ENCODE measurements at places on chromosomes 3 and 15. TPM values are rescaled to one million over a fixed set of nuclear protein-coding genes. Genes with fewer than 3 reads are reported as not detected.
A peak's percentile ranks its signal among the peaks of the same experiment; 100 is the strongest.

DNA sequence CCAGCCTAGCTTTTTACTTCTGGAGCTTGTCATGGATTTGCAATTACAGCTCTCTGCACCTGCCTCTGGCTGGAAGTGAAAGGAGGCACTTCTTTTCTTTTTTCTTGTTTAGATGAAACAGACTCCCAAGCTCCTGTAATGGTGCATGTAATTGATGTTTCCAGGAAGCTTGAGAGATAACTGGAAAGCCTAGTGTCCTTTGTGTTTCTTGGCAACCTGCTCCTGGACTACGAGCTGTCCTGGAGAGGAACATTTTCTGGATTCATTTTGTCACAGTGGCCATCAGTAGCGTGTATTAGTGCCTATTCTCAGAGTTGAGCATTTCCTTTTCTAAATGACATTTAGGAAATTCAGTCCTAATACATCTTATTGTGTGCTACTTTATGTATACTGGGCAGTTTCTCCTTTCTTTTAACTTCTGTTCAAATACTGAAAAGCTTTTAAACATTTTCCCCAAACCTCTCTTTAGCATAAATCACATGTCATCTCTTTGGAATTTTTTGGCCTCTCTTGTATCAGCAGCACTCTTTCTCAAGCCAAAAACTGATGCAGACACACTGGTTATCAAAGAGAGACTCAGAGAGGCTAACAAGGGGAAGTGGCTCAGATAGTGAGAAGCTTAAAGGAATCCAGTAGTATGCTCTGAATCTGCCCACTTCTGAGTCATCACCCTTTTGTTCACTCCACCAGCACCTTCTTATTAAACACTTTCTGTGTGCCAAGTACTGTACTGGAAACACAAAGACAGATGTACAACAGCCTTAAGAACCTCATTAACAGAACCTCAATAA is 62.6 kb upstream of the SLC2A2 start:
- H3K27ac ChIP-seq = no peak overlapping the region
- H3K36me3 ChIP-seq = peaks cover 15% of the 10 kb centered on the region
- peaks cover 6% of the 10 kb centered on the region for H3K4me1 ChIP-seq
- H3K27me3 ChIP-seq = no peaks in the 10 kb centered on the region
- DNase-seq = no peak

DNA sequence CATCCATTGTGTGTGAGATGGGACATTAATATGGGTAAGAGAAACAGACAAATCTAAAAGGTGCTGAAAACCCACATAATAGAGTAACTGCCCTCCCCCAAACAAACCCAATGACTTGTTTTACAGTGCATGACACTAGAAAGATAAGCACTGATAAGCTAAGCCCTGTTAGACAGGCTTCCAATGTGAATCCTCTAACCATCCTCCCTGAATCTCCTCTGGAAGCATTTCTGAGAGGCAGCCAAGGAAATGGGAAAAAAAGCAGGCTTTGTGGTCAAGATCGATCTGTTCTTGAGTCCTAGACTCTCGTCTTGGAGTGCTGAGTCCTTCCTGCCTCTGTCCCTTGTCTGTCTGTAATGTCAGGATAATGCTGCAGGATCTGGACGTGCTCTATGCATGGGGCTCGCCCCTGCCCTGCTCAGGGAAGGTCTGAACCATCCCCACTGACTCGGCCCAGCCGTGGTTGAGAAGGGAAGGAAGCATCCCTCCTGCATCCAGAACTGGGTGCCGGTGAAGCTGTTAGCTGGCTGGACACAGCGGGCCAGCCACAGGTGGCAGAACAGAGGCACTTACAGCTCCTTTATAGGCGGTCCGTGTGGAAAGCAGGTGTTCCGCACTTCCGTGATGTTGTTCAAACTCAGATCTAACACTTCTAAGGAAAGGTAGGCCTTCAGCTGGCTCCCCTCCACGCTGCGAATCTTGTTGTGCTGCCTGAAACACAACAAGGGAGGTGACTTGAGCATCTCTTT is 84.1 kb downstream of the LRIG1 start:
- peaks cover 66% of the 10 kb centered on the region for H3K4me1 ChIP-seq
- H3K27ac ChIP-seq = peak overlapping the region; percentile 91
- H3K36me3 ChIP-seq = no peaks in the 10 kb centered on the region
- no peak for DNase-seq
- H3K27me3 ChIP-seq = no peaks in the 10 kb centered on the region
- H3K4me3 ChIP-seq = no peak overlapping the region

DNA sequence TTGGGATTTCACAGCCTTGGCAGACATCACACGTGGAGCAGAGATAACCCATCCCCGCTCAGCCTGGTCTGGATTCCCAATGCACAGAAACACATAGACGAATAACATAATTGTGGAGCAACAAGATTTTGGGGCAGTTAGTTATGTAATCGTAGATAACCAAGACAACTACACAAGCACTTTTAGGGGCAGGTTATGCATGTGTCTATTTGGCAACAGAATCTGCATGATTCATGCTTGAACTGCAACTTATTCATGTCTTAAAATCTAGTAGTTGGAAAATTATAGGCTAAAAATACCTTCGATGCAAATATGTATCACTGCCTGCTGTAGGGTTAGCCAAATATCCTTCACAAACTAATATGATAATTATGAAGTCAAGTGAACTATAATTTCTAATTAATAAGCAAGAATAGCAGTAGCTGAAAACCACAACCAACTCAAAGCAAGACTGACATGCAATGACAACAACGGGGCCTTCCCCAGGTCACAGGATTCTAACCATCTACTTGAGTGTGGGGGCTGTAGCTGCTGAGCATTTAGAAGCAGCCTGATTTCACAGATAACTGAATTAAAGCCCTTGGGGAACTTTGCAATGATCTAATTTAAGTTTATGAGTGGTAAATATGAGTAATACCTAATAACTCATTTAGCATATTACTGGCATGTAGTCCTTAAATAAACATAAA is 31.1 kb downstream of the DGKG start:
- no peak overlapping the region for H3K4me3 ChIP-seq
- no peaks in the 10 kb centered on the region for H3K27me3 ChIP-seq
- no peak overlapping the region for H3K27ac ChIP-seq

GRCh38 chr3:133927540-133928066 is 31.9 kb upstream of the RAB6B start:
- DNase-seq = no peak
- peak overlapping the region; percentile 28 for H3K4me3 ChIP-seq
- H3K27ac ChIP-seq = no peak overlapping the region
- H3K27me3 ChIP-seq = peaks cover 2% of the 10 kb centered on the region
- no peaks in the 10 kb centered on the region for H3K36me3 ChIP-seq

- no peaks in the 10 kb centered on the region for H3K27me3 ChIP-seq
- no peak for DNase-seq
- no peaks in the 10 kb centered on the region for H3K36me3 ChIP-seq
- no peak overlapping the region for H3K27ac ChIP-seq
Measured at GRCh38 chr3:197428117-197428801, 127.5 kb downstream of the BDH1 start.

DNA sequence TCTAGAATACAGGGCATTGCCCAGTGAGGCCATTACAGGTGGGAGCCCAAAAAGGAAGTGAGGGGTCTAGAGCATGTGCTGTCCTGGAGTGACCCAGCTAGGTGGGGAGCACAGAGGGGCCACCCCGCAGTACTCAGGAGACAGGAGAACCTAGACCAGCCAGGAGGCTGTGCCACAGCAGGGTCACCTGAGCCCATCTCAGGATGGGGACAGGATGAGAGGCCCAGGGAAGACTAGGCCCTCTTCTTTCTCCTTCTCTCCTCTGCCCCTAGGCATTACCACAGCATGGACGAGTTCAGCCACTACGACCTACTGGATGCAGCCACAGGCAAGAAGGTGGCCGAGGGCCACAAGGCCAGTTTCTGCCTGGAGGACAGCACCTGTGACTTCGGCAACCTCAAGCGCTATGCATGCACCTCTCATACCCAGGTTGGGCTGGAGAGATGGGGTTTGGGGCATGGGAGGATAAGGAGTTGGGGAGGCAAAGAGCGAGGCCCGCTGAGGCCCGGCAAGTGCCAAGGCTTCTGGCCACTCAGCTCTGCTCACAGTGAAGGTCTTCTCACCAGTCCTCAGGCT is 20.6 kb downstream of the LOXL1 start:
- DNase-seq = no peak
- peaks cover 12% of the 10 kb centered on the region for H3K4me1 ChIP-seq
- peaks cover 3% of the 10 kb centered on the region for H3K36me3 ChIP-seq
- H3K27me3 ChIP-seq = no peaks in the 10 kb centered on the region
- H3K4me3 ChIP-seq = no peak overlapping the region
- no peak overlapping the region for H3K27ac ChIP-seq

DNA sequence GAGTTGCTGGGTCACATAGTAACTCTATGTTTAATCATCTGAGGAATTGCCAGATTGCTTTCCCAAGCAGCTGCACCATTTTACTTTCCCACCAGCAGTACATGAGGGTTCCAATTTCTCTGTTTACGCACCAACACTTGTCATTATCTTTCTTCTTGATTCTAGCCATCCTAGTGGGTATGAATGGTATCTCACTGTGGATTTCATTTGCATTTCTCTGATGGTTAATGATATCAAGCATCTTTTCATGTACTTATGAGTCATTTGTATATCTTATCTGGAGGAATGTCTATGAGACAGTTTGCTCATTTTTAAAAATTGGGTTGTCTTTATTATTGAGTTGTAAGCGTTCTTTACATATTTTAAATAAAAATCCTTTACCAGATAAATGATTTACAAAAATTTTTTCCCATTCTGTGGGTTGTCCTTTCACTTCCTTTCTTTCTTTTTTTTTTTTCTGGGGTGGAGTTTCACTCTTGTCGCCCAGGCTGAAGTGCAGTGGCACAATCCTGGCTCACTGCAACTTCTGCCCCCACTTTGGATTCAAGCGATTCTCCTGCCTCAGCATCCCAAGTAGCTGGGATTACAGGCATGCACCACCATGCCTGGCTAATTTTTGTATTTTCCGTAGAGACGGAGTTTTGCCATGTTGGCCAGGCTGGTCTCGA is 8.9 kb upstream of the SGO1 start:
- no peaks in the 10 kb centered on the region for H3K36me3 ChIP-seq
- DNase-seq = no peak
- H3K27ac ChIP-seq = no peak overlapping the region
- H3K4me1 ChIP-seq = no peaks in the 10 kb centered on the region

DNA sequence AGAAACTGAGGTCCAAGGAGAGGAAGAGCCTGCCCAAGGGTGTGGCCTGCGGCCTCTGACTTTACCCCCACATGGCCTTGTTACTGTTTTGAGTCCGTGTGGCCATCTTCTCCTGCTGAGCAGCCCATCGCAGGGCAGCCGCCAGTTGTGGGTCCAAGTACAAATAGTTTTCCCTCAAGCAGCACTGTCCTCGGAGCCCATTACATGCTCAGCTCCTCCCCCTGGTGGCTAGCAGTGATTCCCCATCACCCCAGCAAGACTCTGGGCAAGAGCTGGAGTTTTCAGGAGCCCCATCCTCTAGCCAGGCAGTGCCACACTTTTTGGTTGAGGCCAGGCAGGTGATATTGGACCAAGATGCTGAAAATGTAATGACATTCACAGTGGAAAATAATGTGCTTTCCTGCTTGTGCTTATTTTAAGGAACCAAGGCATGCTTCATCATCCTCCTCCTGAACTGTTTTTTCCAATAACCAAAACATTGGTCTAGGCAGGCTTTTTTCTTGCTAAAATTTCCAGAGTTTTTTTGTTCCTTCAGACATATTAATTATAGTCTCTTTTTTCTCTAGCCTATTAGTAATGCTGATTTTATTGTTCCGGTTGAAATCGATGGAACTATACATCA is 23.2 kb upstream of the VILL start:
- no peaks in the 10 kb centered on the region for H3K36me3 ChIP-seq
- no peak overlapping the region for H3K27ac ChIP-seq
- peaks cover 31% of the 10 kb centered on the region for H3K4me1 ChIP-seq
- no peak overlapping the region for H3K4me3 ChIP-seq
- H3K27me3 ChIP-seq = no peaks in the 10 kb centered on the region

The HYAL1 gene
- total RNA-seq = 14.6 TPM

The MEX3B gene
- total RNA-seq = 1.5 TPM

The ZNF385D gene
- total RNA-seq = 0.41 TPM
